Endothelial cell (in vitro differentiated cells): ENCODE measurements at places on chromosomes 3 and 15. TPM values are rescaled to one million over a fixed set of nuclear protein-coding genes. Genes with fewer than 3 reads are reported as not detected.

Gene TICRR
- 4.8 TPM for total RNA-seq

Gene PPCDC
- 25.0 TPM for total RNA-seq

Gene C3orf20
- 0.13 TPM for total RNA-seq

- no peak for DNase-seq
- no peaks in the 10 kb centered on the region for H3K27me3 ChIP-seq
- no peaks in the 10 kb centered on the region for H3K36me3 ChIP-seq
- H3K4me3 ChIP-seq, result no peak overlapping the region
These were observed 642.5 kb upstream of the CCDC54 start for GRCh38 chr3:106734712-106735111.

GRCh38 chr3:66066963-66067617 is 28.4 kb upstream of the MAGI1 start:
- H3K27me3 ChIP-seq, result peaks cover 3% of the 10 kb centered on the region
- H3K27ac ChIP-seq, result peak overlapping the region; percentile 32
- no peaks in the 10 kb centered on the region for H3K36me3 ChIP-seq
- no peaks in the 10 kb centered on the region for H3K4me1 ChIP-seq
- no peak overlapping the region for H3K4me3 ChIP-seq

- peaks cover 7% of the 10 kb centered on the region for H3K36me3 ChIP-seq
- no peak overlapping the region for H3K27ac ChIP-seq
- DNase-seq, result no peak
- H3K4me1 ChIP-seq, result peaks cover 32% of the 10 kb centered on the region
These were observed 130.2 kb upstream of the LMOD3 start for GRCh38 chr3:69252631-69253030.

DNA sequence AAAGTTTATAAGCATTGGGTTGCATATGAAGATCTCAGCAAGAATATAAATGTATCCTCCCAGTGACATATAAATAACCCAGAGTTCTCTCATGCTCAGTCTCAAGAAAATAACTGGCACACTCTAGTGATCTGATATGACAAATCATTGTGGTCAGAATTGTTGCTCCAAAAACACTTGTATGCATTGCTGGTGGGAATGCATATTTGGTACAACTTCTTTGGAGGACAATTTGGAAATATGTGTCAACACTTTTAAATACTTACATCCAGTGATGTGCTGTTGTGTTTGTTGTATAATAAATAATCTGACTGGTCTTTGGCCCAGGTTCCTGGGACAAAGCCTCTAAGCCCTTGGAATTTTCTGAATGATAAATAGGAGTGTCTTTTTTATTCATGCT is 66.7 kb upstream of the STT3B start:
- H3K36me3 ChIP-seq, result no peaks in the 10 kb centered on the region
- H3K27ac ChIP-seq, result no peak overlapping the region
- H3K4me3 ChIP-seq, result no peak overlapping the region

Gene ONECUT1
- total RNA-seq, result 0.69 TPM

Gene GOLGA8O
- 0.46 TPM for total RNA-seq

- no peak overlapping the region for H3K4me3 ChIP-seq
- H3K4me1 ChIP-seq, result peaks cover 21% of the 10 kb centered on the region
- peaks cover 6% of the 10 kb centered on the region for H3K27me3 ChIP-seq
- no peak for DNase-seq
- H3K27ac ChIP-seq, result no peak overlapping the region
These were observed 18.2 kb downstream of the PIF1 start for GRCh38 chr15:64807051-64807749.

Gene SETD2
- total RNA-seq, result 51.4 TPM

Gene HGD
- total RNA-seq, result not detected

Gene EPB42
- not detected for total RNA-seq

Gene LRRC34
- 5.6 TPM for total RNA-seq

Gene DUOXA2
- total RNA-seq, result not detected

Gene TMEM212
- not detected for total RNA-seq

Gene SLC4A7
- 29.1 TPM for total RNA-seq

DNA sequence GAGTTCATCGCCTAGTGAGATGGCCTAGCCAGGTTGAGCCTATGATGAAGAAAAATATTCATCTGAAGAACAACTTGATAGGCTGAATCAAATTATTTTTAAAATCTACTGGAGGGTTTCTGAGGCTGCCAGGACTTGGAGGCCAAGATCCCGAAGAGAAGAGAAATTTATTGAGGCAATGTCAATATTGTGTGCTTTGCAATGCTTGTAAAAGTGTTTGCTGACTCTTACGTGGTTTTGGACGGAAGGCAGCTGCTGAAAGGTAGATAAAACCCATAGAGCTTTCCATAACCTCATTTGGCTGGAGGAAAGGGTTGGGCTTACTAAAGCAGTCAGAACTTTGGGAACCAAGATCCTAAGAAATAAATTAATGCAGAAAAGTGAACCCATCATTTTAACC is 361.0 kb upstream of the IL12A start:
- H3K27me3 ChIP-seq, result peaks cover 2% of the 10 kb centered on the region
- H3K36me3 ChIP-seq, result no peaks in the 10 kb centered on the region
- H3K27ac ChIP-seq, result no peak overlapping the region
- no peak for DNase-seq

Gene FEZF2
- total RNA-seq, result not detected

DNA sequence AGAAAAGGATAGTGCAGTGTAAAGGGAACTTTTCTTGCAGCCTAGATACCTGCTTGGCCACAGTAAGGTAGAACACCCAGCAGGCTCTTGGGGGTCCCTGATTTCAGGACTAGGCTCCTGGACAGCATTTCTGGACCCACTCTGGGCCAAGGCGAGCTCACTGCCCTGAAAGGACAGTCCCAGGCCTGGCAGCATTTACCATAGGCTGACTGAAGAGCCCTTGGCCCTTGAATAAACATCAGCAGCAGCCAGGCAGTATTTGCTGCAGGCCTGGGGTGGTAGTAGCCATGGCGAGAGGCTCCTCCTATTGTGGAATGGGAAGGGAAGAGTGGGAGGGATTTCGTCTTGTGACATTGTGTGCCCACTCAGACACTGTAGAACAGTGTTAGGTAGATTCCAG is 529.2 kb downstream of the TUSC7 start:
- H3K4me1 ChIP-seq, result no peaks in the 10 kb centered on the region
- no peak for DNase-seq
- H3K36me3 ChIP-seq, result no peaks in the 10 kb centered on the region
- no peaks in the 10 kb centered on the region for H3K27me3 ChIP-seq

- H3K36me3 ChIP-seq, result no peaks in the 10 kb centered on the region
- peaks cover 3% of the 10 kb centered on the region for H3K27me3 ChIP-seq
- no peak overlapping the region for H3K4me3 ChIP-seq
- H3K4me1 ChIP-seq, result peaks cover 7% of the 10 kb centered on the region
These were observed 56.5 kb downstream of the NEK11 start for GRCh38 chr3:131082871-131083863.

Gene WNT7A
- total RNA-seq, result not detected

Gene AHSG
- not detected for total RNA-seq

DNA sequence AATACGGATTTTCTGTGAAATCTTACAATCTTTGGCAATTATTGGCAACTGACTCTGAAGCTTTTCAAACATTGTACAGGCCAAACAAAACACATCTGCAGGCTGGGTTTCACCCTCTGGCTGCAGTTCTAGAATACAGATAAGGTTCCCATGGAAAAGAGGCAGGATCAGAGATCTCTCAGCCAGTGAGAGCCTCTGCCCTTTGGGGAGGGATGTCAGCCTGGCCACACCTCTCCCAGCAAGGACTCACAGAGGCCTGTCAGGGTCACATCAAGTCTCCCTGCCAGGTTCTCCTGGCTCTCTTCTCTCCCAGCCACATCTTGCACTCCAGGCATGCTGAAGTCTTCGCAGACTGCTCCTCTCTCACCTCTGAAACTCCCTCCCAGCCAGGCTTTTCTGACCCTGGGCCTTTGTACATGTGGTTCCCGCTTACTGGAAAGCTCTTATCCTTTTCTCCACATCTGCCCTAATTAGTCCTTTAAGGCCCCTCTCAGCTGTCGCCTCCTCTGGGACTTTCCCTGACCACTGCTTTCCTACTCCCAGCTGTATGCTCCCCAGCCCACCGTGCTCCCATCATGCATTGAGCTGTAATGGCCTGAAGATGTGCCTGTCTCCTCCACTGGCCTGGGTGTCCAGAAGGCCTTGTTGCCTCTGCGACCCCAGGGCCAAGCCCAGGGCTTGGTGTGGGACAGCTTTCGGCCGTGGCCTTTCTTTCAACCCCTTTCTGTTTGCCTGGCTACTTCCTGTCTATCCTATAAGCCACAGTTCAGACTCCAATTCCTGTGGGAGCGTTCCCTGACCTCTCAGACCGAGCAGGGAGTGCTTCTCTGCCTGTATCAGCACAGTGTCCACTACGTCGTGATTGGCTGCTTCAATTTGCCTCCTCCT is 4.3 kb downstream of the RBP1 start:
- peak overlapping the region; percentile 14 for H3K27ac ChIP-seq
- peaks cover 16% of the 10 kb centered on the region for H3K36me3 ChIP-seq
- H3K4me3 ChIP-seq, result no peak overlapping the region

DNA sequence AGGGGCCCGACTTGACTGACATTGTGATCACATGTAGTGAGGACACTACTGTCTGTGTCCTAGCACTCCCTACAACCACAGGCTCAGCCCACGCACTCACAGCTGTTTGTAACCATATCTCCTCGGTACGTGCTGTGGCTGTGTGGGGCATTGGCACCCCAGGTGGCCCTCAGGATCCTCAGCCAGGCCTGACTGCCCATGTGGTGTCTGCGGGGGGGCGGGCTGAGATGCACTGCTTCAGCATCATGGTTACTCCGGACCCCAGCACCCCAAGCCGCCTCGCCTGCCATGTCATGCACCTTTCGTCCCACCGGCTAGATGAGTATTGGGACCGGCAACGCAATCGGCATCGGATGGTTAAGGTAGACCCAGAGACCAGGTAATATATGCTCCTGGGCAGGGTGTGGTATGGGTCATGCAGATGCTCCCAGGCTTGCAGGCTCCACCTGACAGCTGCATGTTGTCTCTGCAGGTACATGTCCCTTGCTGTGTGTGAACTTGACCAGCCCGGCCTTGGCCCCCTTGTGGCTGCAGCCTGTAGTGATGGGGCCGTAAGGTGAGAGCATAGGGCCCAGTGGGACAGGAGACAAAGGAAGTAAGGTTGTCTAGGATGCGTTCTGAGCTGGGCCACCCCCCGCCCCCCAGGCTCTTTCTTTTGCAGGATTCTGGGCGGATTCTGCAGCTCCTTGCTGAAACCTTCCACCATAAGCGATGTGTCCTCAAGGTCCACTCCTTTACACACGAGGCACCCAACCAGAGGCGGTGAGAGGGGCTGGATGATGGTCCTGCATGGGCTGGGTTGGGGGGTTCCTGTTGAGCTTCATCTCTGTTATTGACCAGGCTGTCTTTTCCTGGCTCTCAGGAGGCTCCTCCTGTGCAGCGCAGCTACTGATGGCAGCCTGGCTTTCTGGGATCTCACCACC is 4.4 kb downstream of the DALRD3 start:
- peak; percentile 63 for DNase-seq
- H3K4me1 ChIP-seq, result peaks cover 6% of the 10 kb centered on the region
- H3K27me3 ChIP-seq, result peaks cover 27% of the 10 kb centered on the region
- H3K4me3 ChIP-seq, result no peak overlapping the region

DNA sequence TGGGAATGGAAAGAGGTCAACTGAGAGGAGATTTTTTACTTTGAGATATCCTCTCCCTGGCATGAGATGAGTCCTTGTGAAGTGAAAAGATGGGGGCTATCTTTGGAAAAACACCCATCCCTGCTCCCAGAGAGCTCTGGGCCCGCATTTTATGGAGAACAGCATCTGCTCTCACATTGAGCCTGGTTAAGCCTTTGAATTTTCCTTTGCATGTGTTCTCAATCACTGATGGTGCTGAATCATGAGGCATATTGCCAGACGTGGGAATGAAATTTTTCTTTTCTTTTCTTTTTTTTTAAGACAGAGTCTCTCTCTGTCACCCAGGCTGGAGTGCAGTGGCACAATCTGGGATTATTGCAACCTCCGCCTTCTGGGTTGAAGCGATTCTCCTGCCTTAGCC is 24.4 kb downstream of the TMEM45A start:
- no peaks in the 10 kb centered on the region for H3K4me1 ChIP-seq
- H3K27ac ChIP-seq, result no peak overlapping the region
- H3K4me3 ChIP-seq, result no peak overlapping the region
- H3K36me3 ChIP-seq, result peaks cover 5% of the 10 kb centered on the region
- no peaks in the 10 kb centered on the region for H3K27me3 ChIP-seq

GRCh38 chr3:179624451-179624850 is 19.9 kb downstream of the NDUFB5 start:
- H3K27me3 ChIP-seq, result no peaks in the 10 kb centered on the region
- no peak overlapping the region for H3K4me3 ChIP-seq
- no peaks in the 10 kb centered on the region for H3K4me1 ChIP-seq
- H3K27ac ChIP-seq, result no peak overlapping the region
- H3K36me3 ChIP-seq, result peaks cover 36% of the 10 kb centered on the region
- no peak for DNase-seq

DNA sequence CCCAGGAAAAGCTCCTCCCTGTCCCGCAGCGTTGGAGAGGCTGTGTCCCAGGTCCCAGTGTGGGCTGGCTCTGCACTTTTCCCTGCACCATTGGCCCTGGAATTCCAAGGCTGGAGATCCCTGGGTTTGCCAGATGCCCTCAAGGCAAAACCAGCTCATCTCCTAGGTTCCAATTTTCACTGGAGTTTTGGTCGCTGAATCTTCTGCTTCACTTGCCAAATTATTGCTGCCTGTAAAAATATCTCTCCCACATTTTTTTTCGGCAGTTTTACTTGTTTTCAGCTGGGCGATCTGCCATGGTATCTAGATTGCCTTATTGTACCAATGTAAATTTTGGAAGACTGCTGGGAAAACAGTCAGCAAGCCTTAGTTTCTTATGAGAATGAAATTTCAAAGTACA is 150.9 kb upstream of the ATP10A start:
- peaks cover 2% of the 10 kb centered on the region for H3K27me3 ChIP-seq
- H3K36me3 ChIP-seq, result no peaks in the 10 kb centered on the region
- H3K4me1 ChIP-seq, result no peaks in the 10 kb centered on the region
- DNase-seq, result no peak
- no peak overlapping the region for H3K4me3 ChIP-seq
- no peak overlapping the region for H3K27ac ChIP-seq

Gene GPR171
- not detected for total RNA-seq

GRCh38 chr3:112089956-112090886 is 4.0 kb downstream of the C3orf52 start:
- peaks cover 53% of the 10 kb centered on the region for H3K4me1 ChIP-seq
- peaks cover 10% of the 10 kb centered on the region for H3K27me3 ChIP-seq
- DNase-seq, result no peak
- H3K4me3 ChIP-seq, result no peak overlapping the region
- H3K27ac ChIP-seq, result no peak overlapping the region

- DNase-seq, result no peak
- H3K36me3 ChIP-seq, result peaks cover 4% of the 10 kb centered on the region
- H3K27ac ChIP-seq, result no peak overlapping the region
These were observed 9.6 kb upstream of the FAM107A start for GRCh38 chr3:58586776-58587192.

Gene DOCK3
- total RNA-seq, result 1.3 TPM

DNA sequence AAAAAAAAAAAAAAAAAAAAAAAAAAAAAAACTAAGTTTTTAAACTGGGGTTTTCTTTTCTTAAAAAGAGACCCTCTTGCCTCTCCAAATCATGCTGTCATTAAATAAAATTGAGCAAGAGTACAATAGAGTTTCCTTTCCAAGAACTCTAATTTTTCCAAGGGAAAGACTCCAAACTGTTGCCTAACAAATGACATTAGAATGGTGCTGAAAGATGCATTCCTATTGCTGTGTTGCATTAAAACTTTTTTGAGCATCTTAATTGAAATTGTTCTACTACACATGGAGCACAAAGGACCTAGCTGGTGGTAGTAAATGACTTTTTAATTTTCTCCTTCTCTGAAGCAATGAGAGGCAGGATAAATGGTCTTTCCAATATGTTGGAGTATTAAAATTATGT is 469.1 kb upstream of the ARHGEF26 start:
- H3K4me3 ChIP-seq, result no peak overlapping the region
- no peak for DNase-seq
- no peak overlapping the region for H3K27ac ChIP-seq
- peaks cover 1% of the 10 kb centered on the region for H3K27me3 ChIP-seq
